ENCODE measurements at places on chromosomes 2 and 18.
A peak's percentile ranks its signal among the peaks of the same experiment; 100 is the strongest.

- no peak for DNase-seq
Measured at GRCh38 chr18:63303547-63303946, 16.0 kb downstream of the BCL2 start.

DNA sequence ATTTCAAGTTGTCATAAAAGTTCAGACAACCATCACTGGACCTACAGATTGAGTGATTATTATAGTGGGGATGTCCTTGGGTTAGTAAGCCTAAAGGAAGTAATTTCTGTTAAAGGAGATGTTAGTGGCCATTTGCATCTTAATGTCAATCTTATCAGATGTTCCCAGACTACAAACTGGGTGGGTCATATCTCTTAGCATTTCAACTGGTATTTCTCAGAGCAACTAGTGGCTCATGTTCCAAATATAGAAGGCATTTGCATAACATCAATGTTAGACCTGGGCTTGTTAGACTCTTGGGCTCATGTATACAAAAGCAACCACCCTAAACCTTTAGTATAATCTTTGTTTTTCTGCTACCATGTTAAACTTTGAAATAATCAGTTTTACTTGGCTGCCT, 17.9 kb downstream of the PLEKHA3 start:
- no peak for DNase-seq

DNA sequence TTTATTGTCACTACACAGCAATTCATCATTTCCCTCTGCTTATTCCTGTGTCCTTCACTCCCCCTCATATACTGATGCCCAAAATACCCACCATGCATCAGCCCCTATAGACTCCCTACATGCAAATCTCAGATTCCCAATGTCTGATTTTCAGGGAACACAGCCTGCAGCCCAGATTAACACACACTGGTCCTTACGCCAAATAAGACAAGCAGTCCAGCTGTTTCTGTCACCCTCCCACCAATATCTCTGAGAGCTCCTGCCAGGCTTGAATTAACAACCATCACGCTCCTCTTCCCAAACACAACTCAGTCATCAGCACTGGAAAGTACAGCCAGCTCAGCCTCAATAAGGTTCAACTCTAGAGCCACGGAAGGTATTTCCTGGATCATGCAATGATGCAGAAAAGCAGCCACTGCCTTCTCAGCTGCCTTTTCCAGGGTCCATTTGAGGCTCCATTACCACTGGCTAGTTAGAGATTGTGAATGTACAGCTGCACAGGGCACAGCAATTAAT, 39.0 kb upstream of the SLC35F5 start:
- no peak for DNase-seq

DNA sequence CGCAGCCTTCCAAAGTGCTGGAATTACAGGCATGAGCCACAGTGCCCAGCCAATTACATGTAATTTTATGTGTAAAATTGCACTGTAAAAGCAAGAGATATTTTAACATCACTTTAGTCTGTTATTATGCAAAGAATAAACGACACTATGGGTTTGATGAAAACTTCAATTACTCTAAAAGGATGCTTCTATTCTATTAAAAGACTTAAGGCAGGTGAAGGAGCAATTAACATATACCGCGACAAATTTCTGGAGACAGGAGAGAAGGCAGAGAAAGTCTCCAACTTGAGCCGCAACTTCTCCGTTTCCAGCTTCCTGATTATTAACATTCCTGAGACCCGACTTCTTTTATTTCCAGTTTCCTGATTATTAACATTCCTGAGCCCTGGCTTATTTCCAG, 53.7 kb downstream of the FAM210A start:
- no peak for DNase-seq

GRCh38 chr2:126720638-126721037, 64.7 kb downstream of the GYPC start:
- no peak for DNase-seq

GRCh38 chr2:191942090-191942738, 95.3 kb upstream of the CAVIN2 start:
- no peak for DNase-seq

GRCh38 chr2:7119132-7119835, 202.1 kb downstream of the RNF144A start:
- DNase-seq, result no peak

DNA sequence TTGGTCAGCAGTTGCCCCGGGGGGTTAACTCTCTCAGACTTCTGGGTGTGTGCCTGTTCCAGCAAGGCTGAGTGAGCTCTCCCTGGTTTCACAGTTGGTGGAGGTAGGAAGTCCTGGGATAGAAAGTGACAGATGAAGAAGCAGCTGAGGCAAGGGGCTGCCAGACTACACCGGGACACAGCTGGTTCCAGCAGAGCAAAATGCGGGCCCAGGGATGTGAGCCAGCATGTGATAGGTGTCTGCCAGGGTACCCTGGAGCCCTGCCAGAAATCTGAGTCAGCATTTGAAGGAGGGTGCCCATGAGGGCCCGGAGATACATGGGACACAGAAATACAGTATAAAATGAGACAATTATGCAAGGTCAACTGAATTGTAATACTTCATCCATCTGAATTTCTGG, 79.3 kb upstream of the LGALSL start:
- DNase-seq, result no peak

GRCh38 chr2:192007581-192008228, 160.8 kb upstream of the CAVIN2 start:
- no peak for DNase-seq

GRCh38 chr18:75206452-75207309, 2.3 kb downstream of the PTGR3 start:
- no peak for DNase-seq

DNA sequence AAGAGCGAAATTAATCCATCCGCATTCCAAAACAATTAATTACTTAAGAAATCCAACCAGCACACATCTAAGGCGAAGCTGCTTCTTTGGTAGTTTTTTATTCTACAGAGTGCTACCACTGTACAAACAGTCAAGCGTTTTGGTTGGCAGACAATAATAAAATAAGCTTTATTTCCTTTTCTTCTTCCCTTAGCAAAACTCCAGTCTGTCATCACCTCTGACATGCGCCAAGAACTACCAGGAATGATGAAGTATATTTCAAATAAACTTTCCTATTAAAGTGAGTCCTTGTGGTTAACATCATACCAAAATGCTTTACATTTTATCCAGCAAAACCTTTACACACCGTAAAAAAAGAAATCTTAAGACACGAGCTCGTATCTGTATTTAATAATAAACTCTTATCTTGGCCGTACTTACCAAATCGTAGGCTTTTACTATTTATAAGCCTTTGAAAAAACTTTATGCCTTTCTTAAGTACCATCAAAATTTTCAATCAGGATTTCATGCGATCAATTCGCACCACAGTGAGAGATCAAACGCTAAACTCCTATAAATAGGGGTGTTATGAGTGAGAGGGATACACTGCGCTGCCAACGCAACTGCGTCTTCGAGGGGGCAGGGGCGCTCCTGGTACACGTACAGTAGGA, 1.3 kb downstream of the ATL2 start:
- peak; percentile 12 for DNase-seq

DNA sequence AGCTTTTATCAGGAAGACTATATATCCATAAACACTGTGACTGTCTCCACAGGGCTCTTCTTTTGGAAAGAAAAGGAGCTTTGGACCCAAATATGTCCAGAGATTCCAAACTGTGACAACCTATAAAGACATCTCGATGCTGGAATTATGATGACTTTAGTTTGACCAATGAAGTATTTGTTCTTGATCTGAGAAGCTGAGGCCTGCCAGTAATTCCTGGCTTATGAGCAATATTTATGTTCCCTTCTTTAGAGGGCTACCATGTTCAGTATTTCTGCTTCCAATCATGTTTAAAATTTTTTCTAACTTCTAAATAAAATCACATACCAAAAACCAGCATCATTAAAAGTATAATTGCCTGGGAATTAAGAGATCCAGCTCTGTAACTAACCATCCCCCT, 41.1 kb downstream of the FEZ2 start:
- DNase-seq, result no peak

DNA sequence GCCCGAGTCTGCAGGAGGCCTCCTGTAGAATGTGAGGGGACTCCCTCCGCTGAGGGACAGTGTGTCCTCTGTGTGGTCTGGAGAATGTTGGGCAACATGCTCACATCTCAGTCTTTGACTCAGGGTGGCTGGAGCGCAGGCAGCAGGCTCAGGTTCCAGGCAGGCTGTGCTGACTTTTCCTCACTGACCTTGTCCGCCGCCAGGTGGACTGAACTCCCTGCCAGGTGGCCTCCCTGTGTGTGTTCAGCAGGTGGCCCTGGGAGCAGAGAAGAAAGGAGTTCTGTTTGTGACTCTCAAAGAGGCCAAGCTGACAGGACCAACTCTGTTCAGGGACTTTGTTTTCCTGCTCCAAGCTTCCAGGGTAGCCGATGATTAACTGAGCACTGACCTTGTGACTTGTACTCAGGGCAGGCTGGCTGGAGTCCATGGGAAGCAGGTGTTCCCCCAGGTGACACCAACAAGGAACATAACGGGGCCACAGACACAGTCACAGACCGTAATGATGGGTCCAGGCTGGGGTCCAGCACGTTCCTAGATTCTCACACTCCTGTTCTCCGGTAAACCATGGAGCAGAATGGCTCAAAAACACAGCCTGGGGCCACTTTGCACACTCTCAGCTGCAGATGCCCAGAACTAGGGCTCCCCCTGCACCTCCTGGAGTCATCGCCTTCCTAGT, 439.8 kb downstream of the RNF144A start:
- no peak for DNase-seq

DNA sequence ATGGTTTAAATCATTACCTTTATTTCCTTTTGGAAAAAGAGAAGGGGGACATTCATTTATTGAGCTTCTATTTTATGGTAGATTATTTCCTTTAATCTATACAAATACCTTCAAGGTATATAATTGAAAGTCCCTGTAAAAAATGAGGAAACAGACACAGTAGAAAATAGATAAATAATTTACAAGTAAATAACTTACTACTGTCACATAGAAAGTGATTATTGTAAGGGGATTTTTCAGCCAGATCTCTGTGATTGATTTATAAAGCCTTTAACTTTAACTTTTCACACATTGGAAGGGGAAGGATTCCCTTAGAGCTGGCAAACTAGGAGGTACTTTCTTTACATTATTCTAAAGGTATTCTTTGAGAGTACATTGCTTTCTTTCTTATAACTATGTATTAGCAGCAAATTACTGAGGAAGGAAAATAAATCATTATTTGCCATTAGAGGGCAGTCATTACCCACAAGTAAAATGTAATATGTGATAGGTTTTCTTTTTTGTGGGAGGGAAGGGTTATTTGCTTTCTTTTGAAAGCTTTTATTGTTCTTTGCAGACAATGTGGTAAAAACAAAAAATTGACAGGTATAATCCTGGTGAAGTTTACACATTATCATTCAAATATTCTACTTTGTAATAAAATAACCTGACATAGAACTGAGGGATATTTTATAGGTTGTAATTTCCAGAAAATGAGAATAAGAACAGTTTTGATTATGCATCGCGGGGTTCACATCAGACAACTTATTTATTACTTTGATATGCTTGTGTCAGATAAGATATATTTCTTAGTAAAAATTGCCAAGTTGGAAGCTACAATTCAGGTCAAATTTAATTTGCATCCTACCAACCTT, 24.8 kb upstream of the RPE start:
- no peak for DNase-seq

DNA sequence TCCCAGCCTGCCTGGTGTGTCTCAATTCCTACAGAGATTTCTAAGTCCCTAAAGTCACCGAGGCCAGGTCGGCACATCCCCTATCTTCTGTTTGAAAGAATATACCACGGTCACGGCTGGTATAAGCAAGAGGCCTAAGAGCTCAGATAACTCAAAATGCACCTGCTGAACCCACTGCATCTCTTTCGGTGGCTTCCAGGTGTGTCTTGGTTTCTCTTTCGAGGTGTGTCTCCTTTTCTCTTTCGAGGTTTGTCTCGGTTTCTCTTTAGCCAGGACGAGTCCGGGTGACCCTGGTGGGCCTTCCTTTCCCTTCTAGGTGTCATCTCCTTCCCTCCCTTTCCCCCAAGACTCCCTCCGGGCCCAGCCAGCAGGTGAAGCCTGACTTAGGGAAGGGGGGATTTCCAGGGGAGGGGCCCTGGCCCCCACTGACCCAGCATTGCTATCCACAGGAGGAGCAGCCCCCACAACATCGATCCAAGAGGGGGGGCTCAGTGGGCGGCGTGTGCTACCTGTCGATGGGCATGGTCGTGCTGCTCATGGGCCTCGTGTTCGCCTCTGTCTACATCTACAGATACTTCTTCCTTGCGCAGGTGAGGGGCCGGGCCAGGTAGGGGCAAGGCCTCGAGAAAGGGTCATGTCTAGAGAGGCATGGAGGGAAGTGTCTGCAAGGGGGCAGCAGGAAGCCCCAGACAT, 8.4 kb downstream of the ITM2C start:
- DNase-seq, result no peak

DNA sequence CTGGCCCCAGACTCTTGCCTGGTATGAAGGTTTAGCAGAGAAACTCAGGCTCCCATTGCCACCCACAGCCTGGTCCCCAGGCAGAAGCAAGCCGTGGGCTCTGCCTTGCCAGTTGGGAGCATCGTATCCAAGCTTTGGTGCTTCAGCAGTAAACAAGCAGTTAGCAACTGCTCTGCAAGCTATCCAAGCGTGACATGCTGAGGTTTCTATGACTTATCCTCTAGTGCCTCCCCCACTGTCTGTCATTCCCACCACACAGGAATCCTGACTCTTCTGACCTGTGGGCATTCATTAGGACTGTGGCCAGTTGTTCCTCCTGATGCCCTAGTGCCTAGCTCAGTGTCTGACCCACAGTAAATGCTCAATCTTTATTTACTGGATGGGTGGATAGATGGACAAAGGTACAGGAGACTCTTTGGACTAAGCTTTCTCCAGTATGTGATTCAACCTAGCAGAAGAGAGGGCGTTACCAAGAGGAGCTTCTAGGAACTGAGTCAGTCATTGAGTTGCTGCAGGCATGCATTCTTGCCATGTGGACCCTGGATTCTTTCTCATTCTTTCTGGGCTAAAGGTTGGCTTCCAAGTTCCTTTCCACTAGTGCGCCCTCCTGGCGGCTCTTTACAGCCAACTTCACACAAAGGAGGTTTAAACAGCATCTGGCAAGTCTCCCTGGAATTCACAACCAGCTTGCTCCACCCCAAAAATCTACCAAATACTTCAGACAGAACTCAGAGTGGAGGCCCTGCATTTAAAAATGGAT, 40.6 kb upstream of the MRPL19 start:
- DNase-seq, result peak; percentile 96

- no peak for DNase-seq
Measured at GRCh38 chr18:5948781-5949180, 53.5 kb upstream of the TMEM200C start.

Measured in Daoy (cell line).